CD4-positive, CD25-positive, alpha-beta regulatory T cell (primary cell): ENCODE measurements at places on chromosomes 1 and 21. TPM values are rescaled to one million over a fixed set of nuclear protein-coding genes. Genes with fewer than 3 reads are reported as not detected.
A peak's percentile ranks its signal among the peaks of the same experiment; 100 is the strongest.

GRCh38 chr1:235302143-235302542 lies 25.8 kb downstream of the ARID4B start:
- H3K4me3 ChIP-seq: no peak overlapping the region
- H3K36me3 ChIP-seq: no peaks in the 10 kb centered on the region
- no peak overlapping the region for H3K27ac ChIP-seq
- peaks cover 79% of the 10 kb centered on the region for H3K4me1 ChIP-seq

- H3K27me3 ChIP-seq: no peaks in the 10 kb centered on the region
- H3K4me3 ChIP-seq: no peak overlapping the region
- no peak for DNase-seq
- no peaks in the 10 kb centered on the region for H3K36me3 ChIP-seq
- peaks cover 37% of the 10 kb centered on the region for H3K4me1 ChIP-seq
Measured at GRCh38 chr21:28828981-28829380, 163.7 kb downstream of the LTN1 start.

DNA sequence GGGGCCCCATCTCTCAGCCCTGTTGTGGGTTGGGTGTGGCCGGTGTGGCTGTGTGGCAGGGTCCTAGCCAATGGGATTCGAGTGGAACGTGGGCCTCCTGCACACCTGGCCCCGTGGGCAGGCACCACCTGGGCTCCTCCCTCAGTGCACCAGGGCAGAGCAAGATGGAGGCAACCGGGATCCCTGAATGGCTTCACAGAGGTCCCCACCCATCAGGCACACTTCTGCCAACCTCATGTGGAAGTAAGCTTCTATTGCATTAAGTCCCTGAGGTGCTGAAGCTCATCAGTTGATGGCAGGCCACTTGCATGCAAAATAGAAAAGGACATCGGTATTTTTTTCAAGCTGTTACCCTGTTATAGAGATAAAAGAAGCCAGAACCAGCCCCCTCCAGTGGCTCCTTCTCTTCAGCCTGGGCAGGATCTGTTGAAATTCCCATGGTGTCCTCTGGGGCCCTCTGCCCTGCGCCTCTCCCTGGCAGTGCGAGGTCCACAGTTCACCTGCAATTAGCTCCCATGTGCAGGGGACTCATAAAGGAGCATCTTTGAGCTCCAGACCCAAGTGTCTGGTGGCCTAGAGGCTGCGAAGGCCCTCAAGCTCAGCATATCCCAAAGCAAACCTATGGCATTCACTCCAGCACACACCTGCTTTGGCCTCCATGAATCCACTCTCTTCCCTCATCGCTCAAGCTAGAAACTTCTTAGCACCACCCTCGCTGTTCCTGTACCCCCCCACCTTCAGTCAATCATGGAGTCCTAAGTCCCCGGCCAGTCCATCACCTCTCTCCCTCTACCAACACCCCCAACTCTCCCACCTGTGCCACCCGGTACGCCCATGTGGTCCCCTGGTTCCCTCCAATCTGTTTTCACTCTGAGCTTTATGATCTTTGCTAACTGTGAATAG lies 2.1 kb upstream of the SLC45A1 start:
- DNase-seq: no peak
- H3K4me3 ChIP-seq: no peak overlapping the region
- H3K27ac ChIP-seq: no peak overlapping the region
- H3K4me1 ChIP-seq: peaks cover 13% of the 10 kb centered on the region
- H3K27me3 ChIP-seq: no peaks in the 10 kb centered on the region
- no peaks in the 10 kb centered on the region for H3K36me3 ChIP-seq

- H3K4me1 ChIP-seq: no peaks in the 10 kb centered on the region
- no peak overlapping the region for H3K27ac ChIP-seq
- H3K27me3 ChIP-seq: no peaks in the 10 kb centered on the region
- no peak overlapping the region for H3K4me3 ChIP-seq
Measured at GRCh38 chr1:43414634-43415223, 25.0 kb downstream of the SZT2 start.

- no peak overlapping the region for H3K27ac ChIP-seq
- H3K4me3 ChIP-seq: no peak overlapping the region
- no peaks in the 10 kb centered on the region for H3K36me3 ChIP-seq
- no peaks in the 10 kb centered on the region for H3K4me1 ChIP-seq
- no peaks in the 10 kb centered on the region for H3K27me3 ChIP-seq
Measured at GRCh38 chr1:67571901-67572593, 113.0 kb upstream of the GADD45A start.

GRCh38 chr1:206094024-206094423 lies 23.2 kb downstream of the AVPR1B start:
- H3K27ac ChIP-seq: no peak overlapping the region
- no peak overlapping the region for H3K4me3 ChIP-seq
- no peaks in the 10 kb centered on the region for H3K36me3 ChIP-seq
- peaks cover 12% of the 10 kb centered on the region for H3K27me3 ChIP-seq
- DNase-seq: no peak

- H3K4me1 ChIP-seq: no peaks in the 10 kb centered on the region
- H3K36me3 ChIP-seq: peaks cover 9% of the 10 kb centered on the region
- H3K27me3 ChIP-seq: no peaks in the 10 kb centered on the region
- no peak overlapping the region for H3K4me3 ChIP-seq
Measured at GRCh38 chr1:53777272-53777671, 38.3 kb upstream of the GLIS1 start.

DNA sequence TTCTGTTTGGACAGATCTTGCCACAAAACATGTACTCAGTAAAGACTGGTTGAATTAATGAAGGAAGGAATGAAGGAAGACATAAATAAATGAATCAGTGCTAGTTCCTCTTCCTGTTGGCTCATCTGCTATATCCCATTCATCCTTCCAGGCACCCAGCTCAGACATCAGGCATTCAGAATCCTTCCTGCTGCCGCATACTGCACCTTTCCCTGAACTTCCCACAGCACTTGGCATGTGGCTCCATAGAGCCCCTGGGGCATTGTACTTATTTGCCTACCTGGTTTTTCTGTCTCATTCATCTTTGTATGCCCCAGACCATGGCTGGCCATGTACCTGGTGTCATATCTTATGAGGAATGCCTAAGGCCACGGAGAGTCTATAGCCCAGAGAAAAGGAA lies 34.4 kb upstream of the ZNF648 start:
- H3K36me3 ChIP-seq: no peaks in the 10 kb centered on the region
- DNase-seq: no peak
- H3K4me3 ChIP-seq: no peak overlapping the region
- no peak overlapping the region for H3K27ac ChIP-seq

DNA sequence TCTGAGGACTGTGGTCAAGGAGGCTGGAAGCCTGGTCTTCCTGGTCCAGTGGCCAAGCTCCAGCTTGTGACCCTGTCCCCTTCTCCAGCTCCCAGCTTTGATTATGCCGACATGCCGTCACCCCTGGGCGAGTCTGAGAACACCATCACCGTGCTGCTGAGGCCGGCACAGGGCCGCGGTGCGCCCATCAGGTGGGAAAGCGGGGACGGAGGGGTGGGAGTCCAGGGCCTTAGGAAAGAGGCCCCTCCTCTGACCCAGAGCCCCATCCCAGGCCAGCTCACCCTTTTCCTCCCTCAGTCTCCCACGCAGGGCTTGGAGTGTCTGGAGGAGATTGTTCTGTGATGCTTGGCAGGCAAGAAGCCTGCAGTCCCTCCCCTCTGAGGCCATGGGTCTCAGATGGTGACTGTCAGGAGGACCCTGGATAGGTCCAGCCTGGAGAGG lies 43.6 kb downstream of the PTPRU start:
- H3K4me3 ChIP-seq: no peak overlapping the region
- H3K4me1 ChIP-seq: no peaks in the 10 kb centered on the region
- no peaks in the 10 kb centered on the region for H3K36me3 ChIP-seq
- H3K27me3 ChIP-seq: no peaks in the 10 kb centered on the region

DNA sequence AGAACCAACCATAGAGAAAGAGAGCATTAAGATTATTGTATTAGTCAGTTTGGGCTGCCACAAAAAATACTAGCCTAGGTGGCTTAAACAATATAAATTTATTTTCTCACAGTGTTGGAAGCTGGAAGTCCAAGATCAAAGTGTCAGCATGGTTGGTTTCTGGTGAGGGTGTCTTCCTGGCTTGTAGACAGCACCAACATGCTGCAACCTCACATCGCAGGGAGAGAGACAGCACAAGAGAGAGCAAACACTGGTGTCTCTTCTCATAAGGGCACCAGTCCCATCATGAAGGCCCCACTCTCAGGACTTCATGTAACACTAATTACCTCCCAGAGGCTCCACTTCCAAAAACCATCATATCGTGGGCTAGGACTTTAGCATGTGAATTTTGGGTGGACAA lies 30.6 kb upstream of the HAO2 start:
- H3K4me3 ChIP-seq: no peak overlapping the region
- no peak overlapping the region for H3K27ac ChIP-seq
- H3K4me1 ChIP-seq: no peaks in the 10 kb centered on the region

DNA sequence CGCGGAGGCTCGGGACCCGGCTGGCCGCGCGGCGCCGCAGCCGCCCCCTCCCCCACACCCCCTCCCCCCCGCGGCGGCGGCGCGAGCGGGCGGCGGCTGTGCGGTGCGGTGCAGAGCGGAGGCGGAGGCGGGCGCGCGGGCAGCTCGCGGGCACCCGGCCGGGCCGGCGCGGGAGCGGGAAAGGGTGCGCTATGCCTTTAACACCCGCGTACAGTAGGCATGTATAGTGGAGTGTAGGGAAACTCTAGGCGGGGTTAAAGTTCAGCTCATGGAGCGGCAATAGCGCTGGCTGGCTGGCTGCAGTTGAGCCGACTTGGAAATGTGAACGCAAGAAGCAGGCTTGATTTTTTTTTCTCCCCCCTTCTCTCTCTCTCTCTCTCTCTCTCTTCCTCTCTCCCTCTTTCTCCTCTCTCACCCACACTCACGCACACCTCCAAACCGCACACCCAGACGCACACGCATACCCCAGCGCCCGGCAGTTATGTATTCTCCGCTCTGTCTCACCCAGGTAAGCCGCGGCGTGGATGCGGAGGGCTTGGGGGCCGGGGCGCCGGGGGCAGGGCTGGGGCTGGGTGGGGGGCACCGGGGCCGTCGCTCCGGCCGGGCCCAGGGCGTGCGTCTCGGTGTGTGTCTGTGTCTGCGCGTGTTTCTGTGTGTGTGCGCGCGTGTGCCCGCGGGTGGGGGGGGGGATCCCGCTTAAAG lies at the start of gene NFIA:
NFIA (plus strand) TSS at position 251 of the 702 bp plus-strand sequence.
- H3K4me3 ChIP-seq: peak within 1 kb of the TSS; percentile 79
- H3K4me1 ChIP-seq: peaks cover 41% of the 10 kb centered on the region
- no peak for DNase-seq
- no peaks in the 10 kb centered on the region for H3K36me3 ChIP-seq
- peak within 1 kb of the TSS; percentile 34 for H3K27ac ChIP-seq

DNA sequence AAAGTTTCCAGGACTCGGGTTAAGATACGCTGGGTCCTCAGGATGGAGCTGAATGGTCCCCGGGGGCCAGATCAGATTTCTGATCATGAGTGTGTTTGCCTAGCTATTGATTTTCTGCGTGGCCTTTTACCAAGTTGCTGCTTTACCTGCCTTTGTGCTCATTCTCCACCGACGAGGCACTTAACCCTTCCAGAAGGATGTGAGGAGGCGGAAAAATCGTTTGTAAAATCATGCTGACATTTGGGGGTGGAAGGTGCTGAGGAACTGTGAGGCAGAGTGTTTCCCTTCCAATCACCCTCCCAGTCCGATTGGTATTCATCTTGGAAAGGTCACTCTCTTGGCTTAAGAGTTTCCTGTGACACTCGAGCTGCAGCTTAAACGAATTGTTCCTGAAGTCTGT lies 337.1 kb upstream of the KAZN start:
- no peaks in the 10 kb centered on the region for H3K36me3 ChIP-seq
- no peak overlapping the region for H3K4me3 ChIP-seq
- H3K27ac ChIP-seq: no peak overlapping the region

DNA sequence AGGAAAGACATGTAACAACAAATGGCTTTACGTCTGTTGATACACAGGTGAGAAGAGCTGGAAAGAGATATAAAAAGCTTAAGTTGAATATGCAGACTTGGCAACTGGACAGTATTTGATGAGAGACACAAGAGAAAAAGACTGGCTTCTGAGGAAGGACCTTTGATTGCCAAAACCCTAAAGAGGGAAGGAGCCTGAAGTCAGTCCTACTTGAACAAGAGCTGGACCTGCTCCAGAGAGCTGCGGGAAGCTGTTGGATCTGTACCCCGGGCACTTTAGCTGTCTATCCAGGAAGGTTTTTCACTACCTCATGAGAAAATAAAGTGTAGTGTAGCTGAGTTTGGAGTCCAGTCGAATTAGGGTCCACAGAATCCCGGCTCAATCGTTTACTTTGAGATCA lies 25.3 kb upstream of the LRRC8B start:
- no peak for DNase-seq
- H3K36me3 ChIP-seq: no peaks in the 10 kb centered on the region
- H3K4me3 ChIP-seq: no peak overlapping the region
- H3K27me3 ChIP-seq: no peaks in the 10 kb centered on the region
- no peak overlapping the region for H3K27ac ChIP-seq
- no peaks in the 10 kb centered on the region for H3K4me1 ChIP-seq

DNA sequence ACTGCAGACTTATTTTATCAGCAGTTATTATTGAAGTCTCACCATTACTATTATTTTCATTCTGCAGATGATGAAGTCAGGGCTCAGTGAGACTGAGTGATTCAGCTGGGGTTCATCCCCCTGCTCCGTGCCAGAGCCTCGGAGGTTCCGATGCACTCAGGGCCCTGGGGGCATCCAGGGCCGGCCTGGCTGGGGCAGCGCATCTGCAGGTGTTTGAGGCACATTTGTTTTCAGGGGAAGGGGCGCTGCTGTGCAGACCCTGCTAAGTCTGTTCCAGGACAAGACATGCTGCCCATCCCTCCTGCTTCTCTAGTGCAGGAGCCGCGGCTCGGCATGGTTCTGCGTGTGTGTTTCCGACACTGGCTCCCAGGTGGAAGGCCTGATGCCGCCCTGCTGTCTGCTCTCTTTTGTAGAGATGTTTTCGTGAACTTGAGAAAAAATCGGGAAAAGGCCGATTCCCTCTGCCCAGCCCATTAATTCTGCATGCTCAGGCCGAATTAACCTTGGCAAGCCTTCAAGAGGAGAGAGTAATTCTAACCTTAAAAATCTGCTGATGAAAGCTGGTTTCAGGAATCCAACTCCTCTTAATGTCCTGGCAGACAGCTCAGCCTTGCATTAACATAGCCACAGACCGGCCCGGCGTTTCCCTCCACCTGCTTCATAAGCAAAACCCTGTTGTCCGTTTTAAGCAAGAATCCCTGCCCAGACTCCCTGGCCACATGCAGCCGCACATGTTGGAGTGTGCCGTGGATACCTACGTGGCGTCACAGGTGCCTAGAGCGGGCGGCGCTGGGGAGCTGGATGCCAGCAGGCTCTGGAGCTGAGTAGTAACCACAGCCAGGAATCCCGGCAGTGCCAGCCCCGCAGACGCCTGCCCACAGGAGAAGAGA lies 316.0 kb upstream of the VAMP3 start:
- H3K36me3 ChIP-seq: no peaks in the 10 kb centered on the region
- no peak overlapping the region for H3K4me3 ChIP-seq
- H3K27me3 ChIP-seq: no peaks in the 10 kb centered on the region
- no peak overlapping the region for H3K27ac ChIP-seq

- H3K27me3 ChIP-seq: no peaks in the 10 kb centered on the region
- no peak overlapping the region for H3K4me3 ChIP-seq
- no peak overlapping the region for H3K27ac ChIP-seq
- no peaks in the 10 kb centered on the region for H3K36me3 ChIP-seq
- no peaks in the 10 kb centered on the region for H3K4me1 ChIP-seq
Measured at GRCh38 chr1:84401156-84401555, 2.9 kb downstream of the DNASE2B start.

Gene DIRAS3
- 0.15 TPM for polyA plus RNA-seq

Gene CACNA1S
- polyA plus RNA-seq: not detected

Gene FAF1
- 58.2 TPM for polyA plus RNA-seq

Gene USH2A
- not detected for polyA plus RNA-seq

Gene SLC44A3
- not detected for polyA plus RNA-seq

Gene MYBPH
- polyA plus RNA-seq: not detected

Gene NPR1
- not detected for polyA plus RNA-seq

Gene EPHA10
- polyA plus RNA-seq: not detected

Gene DNAI4
- polyA plus RNA-seq: 2.0 TPM

Gene PRAMEF17
- not detected for polyA plus RNA-seq

Gene ACBD3
- 20.0 TPM for polyA plus RNA-seq

Gene BRDT
- polyA plus RNA-seq: not detected
